ENCODE measurements at places on chromosomes 4 and X.

GRCh38 chr4:153332936-153333335, 11.6 kb upstream of the MND1 start:
- DNase-seq: no peak

DNA sequence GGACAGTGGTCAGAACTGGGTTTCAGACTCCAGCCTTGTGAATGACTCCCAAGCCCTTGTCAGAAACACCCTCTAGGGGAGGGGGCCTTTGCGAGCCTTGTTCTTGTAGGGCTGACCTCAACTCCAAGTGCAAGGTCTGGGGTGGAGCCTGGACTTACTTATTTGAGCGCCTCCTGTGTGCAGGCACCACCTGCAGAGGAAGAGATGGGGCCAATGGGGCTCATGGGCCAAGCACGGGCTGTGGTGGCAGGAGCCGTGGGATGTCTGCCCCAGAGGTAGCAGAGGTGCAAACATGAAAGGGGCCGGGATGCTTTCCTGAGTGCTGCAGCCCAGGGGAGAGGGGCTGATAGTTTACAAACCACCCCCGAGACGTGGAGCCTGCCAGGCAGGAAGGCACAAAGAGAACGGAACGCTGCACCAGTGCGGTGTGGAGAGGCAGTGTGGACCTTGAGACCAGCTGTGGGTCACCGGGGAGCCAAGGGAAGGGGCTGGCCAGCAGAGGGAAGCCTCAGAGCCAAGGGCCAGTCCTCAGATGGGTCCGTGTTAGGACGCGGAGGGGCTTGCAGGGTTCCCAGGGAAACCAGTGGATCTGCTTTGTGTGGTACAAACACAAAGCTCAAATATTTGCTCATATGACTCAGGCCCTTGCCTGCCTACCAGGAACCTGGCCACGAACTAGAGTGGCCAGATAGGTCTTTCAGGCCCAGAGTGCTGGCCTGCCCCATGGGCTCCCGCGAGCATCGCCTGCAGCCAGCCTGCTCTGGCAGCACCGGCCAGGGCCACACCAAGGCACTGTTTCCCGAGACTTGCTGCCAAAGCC, 8.7 kb upstream of the TADA2B start:
- DNase-seq: peak; percentile 62

GRCh38 chrX:129956765-129957164, 25.7 kb upstream of the BCORL1 start:
- DNase-seq: no peak

- DNase-seq: no peak
Measured at GRCh38 chrX:96540111-96540631, 144.5 kb upstream of the DIAPH2 start.

DNA sequence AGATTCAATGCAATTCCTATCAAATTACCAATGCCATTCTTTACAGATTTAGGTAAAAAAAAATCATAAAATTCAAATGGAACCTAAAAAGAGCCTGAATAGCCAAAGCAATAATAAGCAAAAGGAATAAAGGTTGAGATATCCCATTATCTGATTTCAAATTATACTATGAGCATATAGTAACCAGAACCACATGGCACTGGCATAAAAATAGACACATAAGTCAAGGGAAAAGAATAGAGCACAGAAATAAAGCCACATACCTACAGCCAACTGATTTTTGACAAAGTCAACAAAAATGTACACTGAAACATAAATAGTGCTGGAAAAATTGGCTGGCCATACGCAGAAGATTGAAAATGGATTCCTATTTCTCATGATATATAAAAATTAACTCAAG, 853.7 kb downstream of the FAT4 start:
- DNase-seq: no peak

- no peak for DNase-seq
Measured at GRCh38 chr4:24858026-24858425, 54.8 kb downstream of the CCDC149 start.

DNA sequence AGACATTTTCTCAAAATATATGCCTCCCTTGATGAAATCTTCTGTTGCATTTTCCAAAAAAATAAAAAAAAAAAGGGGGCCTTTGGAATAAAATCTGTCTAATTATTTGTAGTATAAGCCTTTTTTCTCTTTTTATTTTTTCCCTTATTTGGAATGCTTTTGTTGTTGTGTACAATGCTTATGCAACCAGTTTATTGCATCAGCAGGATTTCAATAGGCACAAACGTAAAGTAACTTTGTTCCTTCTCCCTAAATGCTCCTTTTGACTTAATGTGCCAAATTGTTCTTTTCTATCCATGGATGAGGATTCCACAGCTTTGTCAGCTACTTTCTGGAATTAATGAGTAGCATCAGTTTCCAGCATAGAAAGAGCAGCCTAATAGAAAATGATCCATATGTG, 59.6 kb upstream of the HPGD start:
- DNase-seq: no peak

GRCh38 chr4:149549911-149550310, 265.7 kb downstream of the IQCM start:
- peak; percentile 10 for DNase-seq

- DNase-seq: no peak
Measured at GRCh38 chrX:68808686-68809357, 20.0 kb upstream of the EFNB1 start.

GRCh38 chrX:156001001-156001666, 3.6 kb downstream of the IL9R start:
- no peak for DNase-seq

- no peak for DNase-seq
Measured at GRCh38 chrX:39935411-39936064, 162.2 kb downstream of the BCOR start.

- no peak for DNase-seq
Measured at GRCh38 chr4:88244056-88244455, 40.3 kb downstream of the PPM1K start.

- no peak for DNase-seq
Measured at GRCh38 chr4:73608689-73609594, 11.3 kb downstream of the RASSF6 start.

GRCh38 chr4:107804956-107805355, 19.8 kb upstream of the SGMS2 start:
- DNase-seq: no peak

DNA sequence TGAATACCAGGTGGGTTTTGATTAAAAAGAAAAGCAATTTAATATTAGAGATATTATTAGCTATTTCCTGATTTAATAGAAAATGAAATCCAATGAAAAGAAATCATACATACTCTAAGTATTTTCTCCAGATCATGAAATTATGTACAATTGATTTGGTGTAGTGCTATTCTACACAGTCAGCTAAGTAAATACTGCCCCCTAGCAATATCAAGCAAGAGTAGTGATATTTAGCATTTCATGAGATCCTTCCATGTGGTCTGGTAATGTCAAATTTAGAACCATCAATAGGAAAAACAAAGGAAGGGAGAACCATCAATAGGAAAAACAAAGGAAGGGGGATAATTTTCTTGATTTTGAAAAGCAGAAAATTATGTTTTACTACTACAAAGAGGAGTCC, 114.6 kb downstream of the TBCK start:
- peak; percentile 10 for DNase-seq

- DNase-seq: no peak
Measured at GRCh38 chr4:164943192-164943591, 34.3 kb downstream of the TRIM61 start.

- no peak for DNase-seq
Measured at GRCh38 chrX:105190252-105190853, 30.1 kb downstream of the TEX13A start.

GRCh38 chr4:174193438-174194374, 89.8 kb downstream of the FBXO8 start:
- no peak for DNase-seq

DNA sequence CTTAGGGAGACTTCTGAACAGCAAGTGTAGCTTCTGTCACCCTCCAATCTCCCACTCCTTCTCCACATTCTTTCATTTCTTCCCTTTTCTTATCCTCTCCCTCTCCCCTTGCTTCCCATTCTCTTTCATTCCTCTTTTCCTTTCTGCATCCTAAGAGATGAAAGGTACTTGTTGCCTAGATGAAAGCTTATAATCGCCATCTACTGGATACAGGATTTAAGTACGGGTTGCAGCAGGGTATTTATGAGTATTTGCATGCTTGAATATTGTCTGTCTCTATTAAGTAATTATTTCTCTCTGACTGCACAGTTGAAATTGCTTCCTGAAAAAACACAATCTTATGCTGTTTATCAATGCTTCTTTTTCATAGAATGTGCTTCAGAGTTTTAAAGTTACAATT, 174.0 kb upstream of the TENT5D start:
- no peak for DNase-seq

DNA sequence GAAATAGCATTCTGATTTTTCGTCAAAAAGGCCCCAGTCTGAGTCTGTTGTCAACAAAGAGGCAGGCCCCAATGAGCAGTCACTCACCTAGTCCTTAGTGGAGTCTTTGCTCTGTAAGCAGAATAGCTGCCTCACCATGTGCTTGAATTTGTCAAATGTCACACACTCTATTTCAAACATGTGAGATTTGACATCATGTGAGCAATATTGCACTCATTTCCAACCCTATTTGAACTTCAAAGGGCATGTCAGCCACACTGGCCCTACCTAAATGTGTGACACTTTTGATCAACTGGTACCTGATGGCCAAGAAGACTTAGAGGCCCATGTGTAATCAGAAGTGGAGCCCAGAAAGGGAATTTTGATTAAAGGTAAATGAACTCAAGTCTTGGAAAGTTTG, 59.4 kb upstream of the PLAC1 start:
- DNase-seq: no peak

GRCh38 chr4:180828455-180829018, 1414.7 kb upstream of the TENM3 start:
- peak; percentile 4 for DNase-seq

DNA sequence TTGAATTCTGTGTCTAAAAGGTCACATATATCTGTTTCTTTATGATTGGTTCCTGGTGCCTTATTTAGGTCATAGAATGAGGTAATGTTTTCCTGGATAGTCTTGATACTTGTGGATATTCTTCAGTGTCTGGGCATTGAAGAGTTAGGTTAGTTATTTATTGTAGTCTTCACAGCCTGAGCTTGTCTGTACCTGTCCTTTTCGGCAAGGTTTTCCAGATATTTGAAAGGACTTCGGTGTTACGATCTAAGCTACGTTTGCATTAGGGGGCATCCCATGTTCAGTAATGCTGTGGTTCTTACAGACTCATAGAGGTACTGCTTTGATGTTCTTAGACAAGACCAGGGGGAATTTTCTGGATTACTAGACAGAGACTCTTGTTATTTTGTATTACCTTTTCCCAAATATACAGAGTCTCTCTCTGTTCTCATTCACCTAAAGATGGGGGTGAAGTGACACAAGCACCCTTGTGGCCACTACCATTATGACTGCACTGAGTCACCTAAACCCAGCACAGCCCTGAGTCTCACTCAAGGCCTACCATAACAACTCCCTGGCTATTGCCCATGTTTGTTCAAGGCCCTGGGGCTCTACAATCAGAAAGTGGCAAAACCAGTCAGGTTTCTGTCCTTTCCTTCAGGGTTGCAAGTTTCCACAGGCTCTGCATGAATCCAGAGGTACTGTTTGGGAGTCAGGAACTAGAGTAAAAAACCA, 30.1 kb upstream of the CYSLTR1 start:
- no peak for DNase-seq

GRCh38 chrX:6052111-6052745, 176.4 kb downstream of the NLGN4X start:
- DNase-seq: no peak

GRCh38 chrX:112731793-112732192, 52.1 kb upstream of the LHFPL1 start:
- DNase-seq: no peak

GRCh38 chr4:69995526-69996016, at the start of gene STATH:
STATH (plus strand) TSS chr4:69995966; CDS start chr4:69998438, 2,472 bp downstream.
- DNase-seq: no peak

- no peak for DNase-seq
Measured at GRCh38 chrX:154734061-154734781, 16.7 kb downstream of the GAB3 start.

DNA sequence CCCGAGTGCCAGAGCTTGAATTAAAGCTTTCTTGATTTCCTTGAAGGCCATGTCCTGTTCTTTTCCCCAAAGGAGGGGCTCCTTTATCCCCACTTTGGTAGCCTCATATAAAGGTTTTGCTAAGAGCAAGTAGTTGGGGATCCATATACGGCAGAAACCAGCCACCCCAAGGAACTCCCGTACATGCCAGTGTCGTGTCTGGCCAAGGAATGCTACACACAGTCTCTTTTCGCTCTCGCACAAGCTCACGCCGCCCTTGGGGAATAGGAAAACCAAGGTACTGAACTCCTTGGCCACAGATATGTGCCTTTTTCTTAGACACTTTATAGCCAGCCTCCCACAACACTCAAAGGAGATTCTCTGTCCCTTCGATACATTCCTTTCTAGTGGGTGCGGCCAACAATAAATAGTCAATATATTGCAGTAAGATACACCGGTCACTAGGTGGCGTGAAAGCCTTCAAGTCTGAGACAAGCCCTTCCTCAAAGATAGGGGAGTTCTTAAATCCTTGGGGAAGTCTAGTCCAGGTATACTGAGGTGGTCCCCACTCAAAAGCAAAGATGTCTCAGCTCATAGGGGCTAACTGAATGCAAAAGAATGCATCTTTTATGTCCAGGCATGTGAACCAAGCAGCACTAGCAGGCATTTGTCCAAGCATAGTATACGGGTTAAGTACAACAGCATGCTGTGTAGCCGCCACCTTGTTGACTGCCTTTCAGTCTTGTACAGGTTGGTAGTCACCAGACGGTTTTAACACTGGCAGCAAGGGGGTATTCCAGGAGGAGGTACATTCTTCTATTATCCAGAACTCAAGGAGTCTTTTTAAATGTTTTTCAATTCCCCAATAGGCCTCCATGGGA, 57.8 kb upstream of the XAGE1B start:
- peak; percentile 17 for DNase-seq

GRCh38 chrX:107721966-107722707, 53.5 kb downstream of the TSC22D3 start:
- DNase-seq: no peak

DNA sequence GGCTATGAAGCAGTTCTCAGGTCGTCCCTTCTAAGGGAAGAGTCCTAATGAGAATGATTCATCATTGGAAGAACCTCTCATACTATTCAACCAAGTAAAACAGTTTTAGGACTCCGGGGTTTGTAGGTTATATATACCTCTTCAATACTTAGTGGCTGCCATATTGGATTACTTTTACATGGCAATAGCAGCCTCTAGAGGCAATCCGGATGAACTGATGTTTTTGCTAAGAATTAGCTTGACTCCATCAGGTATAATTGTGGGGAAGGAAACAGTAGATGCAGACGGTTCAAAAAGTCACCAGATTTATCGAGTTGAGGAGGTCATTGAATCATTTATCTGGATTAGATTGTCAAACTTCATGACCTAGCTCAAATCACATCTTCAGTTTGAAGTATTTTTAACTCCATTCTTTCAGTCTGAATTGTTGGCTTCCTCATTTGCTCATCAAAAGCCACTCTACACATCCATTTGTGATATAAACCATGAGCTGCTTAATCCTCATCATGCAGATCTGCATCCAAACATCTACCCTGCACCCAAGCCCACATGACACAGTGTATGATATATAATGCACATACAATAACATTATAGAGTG, 28.4 kb downstream of the GUCY1B1 start:
- peak; percentile 20 for DNase-seq

Data from HuH-7 (cell line).